ENCODE measurements at places on chromosomes 13 and 19.

- DNase-seq = no peak
Observed at GRCh38 chr13:111344471-111345191, 24.2 kb downstream of the TEX29 start.

DNA sequence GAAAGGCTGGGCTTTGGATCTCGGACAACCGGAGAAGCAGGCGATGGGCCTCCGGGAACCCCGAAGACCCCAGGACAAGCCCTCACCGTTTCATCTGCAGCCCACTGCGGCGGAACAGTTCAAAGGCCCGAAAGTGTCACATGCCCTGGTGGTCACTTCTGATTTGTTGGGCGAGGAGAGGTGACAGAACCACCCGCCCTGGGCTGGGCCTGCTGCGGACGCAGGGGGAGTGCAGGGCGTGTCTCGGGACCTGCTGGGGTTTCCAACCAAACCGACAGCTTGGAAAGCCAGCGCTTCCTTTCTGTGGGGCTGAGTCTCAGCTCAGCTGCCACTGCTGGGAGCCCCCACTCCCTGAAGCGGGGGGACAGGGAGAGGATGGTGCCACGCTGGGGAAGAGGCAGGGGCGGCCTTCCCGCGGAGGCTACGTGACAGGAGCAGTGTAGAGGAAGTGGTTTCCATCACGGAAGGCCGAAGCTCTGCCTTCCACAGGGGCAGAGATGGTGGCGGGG, 22.8 kb upstream of the ZBTB7A start:
- no peak for DNase-seq

GRCh38 chr19:40932008-40932959, 50.3 kb upstream of the CYP2A7 start:
- no peak for DNase-seq

- no peak for DNase-seq
Observed at GRCh38 chr19:14496834-14497227, 904 bp upstream of the GIPC1 start.

- no peak for DNase-seq
Observed at GRCh38 chr19:48964205-48965039, 687 bp upstream of the FTL start.

- no peak for DNase-seq
Observed at GRCh38 chr19:52190487-52191293, 838 bp downstream of the PPP2R1A start.

DNA sequence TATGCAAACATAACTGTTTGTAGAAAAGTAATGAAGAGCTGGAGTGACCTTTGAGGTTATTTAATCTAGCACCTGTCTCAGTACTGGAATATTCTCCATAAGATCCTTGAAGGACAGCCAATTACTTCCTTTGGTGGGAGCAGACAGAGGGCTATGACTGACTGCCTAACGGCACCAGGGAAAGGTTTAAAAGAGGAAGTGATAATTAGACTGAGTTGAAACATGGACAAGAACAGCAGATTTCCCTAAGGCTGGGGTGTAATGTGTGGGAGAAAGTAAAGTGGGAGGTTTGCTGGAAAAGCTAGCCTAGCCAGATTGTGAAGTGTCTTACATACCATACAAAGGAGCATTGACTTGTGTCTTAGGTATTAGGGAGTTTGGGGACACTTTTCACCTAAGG, 191.3 kb upstream of the PCDH9 start:
- no peak for DNase-seq

- no peak for DNase-seq
Observed at GRCh38 chr13:21938636-21939035, 267.8 kb downstream of the FGF9 start.

DNA sequence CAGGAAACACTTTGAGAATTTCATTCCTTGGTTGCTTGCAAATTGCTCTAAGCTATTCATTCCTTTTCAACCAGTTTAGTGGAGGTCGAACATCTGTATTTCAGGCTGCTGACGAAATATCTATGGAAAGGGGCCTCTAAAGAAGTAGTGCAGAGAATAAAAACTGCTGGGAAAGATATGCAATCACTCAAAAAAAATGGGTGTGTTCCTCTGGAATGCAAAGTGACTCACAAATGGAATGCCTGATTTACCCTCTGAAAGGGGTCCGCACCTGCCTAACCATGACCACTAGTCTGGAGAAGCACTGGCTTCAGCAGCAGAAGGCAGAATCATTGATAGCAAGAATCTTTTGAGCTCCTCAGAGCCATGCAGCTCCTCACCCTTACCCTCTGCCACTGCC, 129.4 kb downstream of the PCDH9 start:
- DNase-seq = no peak

- no peak for DNase-seq
Observed at GRCh38 chr19:10820173-10820572, 15.8 kb downstream of the TMED1 start.

DNA sequence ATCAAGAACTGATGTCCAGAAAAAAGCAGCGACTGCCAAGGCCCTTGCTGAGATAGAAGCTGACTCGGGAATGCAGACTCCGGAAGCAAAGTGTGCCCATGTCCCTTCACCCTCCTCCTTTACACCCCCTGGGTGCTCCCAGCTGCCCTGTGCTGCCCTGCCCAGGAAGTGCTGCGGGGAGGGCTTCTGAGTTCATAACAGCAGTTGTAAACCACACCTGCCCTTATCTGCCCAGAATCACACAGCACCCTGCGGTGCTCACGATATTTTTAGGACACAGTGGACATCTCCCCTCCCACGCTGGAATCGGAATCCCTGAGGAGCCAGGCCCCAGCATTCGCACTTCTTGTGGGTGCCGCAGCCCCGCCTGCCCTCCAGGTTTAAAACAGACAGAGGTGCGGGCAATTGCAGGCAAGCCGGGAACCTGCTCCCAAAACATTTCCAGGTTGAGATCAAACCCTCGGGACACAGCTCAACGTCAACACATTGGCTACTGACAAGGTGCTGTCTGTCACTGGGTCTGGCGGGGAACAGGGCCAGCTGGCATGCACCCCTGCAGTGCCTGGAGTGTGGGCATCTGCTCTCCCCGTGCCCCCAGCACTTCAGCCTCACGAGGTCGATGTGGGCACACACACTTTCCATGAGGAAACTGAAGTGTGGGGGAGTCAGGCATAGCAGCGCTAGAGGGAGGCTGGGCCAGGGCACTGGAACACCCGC, 36.8 kb downstream of the RAB20 start:
- no peak for DNase-seq

DNA sequence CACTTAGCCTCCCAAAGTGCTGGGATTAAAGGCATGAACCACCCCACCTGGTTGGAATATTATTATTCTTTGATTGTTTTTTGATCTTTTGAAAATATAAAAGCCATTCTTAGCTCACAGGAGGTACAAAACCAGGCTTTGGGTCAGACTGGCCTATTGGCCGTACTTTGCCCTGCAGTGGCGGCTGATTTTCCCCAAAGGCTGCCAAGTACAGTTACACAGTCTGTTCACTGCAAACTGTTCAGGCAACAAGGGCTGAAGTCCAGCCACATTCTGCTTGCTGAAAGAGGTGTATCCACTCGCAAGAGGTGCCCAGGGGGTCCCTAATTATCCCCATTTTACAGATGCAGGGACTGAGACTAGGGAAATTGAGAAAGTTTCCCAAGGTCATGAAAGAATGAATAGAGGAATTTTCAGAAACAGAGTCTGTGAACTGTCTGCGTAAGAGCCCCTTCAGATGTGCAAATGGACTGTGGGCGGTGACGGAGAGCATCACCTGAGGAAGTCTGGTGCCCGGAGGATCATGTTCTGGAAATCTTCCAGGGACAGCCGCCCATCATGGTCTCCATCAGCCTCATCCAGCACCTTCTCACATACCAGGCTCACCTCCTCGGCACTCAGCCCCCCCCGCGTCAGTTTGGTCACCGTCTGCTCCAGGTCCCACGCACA, 9.0 kb downstream of the CIB3 start:
- no peak for DNase-seq

DNA sequence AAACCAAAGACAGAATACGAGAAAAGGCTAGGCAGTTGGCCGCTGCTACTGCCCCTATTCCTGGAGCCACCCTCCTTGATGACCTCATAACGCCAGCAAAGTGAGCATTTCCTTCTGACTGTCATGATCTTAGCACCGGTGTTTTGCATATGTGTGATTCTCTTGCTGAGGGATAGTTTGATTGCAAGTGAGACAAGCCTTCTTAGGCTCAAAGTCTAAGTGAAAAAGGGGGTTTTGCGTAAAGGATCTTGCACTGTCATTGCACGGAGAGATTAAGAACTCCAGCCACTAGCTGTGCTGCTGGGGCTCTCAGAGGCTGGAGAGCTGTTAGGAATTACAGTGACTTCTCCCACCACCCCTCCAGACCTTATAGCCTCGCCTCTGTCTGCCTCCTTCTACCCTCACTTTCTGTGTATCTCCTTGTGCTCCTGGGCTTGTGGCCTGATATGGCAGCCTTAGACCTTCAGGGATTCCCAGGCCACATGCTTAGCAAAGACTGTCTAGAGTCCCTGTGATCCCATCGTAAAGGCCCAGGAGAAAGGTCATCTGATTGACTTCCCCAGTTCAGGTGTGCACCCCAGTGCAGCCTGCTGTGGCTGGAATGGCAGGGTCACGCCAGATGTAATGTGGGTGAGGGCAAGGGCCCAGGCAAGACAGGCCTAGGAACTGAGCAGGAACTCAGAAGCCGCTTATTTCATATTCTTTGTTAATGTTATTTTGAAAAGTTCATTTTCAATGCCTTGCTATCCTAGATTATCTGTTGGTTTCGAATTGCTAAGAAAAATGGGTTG, 12.6 kb downstream of the GPATCH1 start:
- DNase-seq = no peak

DNA sequence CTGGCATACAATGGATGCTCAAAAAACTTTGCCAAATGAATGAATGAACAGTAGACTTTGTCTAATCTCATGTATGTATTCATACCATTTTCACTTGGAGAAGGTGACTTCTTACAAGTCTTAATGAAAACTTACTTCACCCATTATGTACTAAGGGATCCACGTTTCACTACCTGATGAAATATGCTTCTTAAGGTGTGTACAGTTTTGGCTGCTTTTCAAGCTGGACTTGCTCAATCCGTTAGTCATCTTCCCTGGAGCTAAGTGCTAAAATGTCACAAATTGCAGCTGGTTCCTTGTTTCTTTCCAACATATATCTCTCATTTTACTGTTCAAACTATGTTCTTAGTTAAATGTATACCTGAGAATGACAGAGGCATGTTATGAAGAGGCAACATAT, 4.2 kb upstream of the CCNA1 start:
- no peak for DNase-seq

DNA sequence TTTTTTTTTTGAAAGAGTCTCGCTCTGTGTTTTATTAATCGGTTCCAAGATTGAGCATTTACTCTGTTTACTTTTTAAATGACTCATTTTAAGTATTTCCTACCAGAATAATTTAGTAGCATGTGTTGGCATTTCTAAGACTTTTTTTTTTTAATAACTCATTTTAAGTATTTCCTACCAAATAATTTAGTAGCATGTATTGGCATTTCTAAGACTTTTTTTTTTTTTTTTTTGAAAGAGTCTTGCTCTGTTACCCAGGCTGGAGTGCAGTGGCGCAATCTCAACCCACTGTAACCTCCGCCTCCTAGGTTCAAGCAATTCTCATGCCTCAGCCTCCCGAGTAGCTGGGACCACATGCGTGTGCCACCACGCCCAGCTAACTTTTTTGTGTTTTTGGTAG, 13.1 kb downstream of the SETDB2 start:
- DNase-seq = no peak

- DNase-seq = no peak
Observed at GRCh38 chr19:8413629-8413995, 507 bp downstream of the MARCHF2 start.

GRCh38 chr13:80548915-80549314, 208.0 kb upstream of the SPRY2 start:
- DNase-seq = no peak

DNA sequence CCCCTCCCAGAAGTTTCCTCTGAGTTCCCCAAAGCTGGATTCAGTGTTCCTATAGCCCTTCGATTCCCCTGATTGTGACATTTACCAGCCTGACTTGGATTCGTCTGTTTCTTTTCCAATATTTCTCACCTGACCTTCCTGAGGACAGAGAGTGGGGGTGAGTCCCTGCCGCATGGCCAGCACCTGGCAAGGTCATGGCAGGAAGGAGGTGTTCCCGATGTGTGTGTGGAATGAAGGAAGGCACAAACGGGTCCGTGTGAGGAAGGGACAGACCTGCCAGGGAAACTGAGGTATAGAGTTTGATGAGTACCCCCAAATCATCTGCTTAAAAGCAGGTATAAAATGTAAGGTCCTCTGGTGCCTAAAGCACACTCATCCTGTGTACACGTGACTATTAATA, 3.3 kb downstream of the COL4A1 start:
- no peak for DNase-seq

GRCh38 chr13:41624041-41624440, 166.7 kb downstream of the RGCC start:
- no peak for DNase-seq

- DNase-seq = no peak
Observed at GRCh38 chr13:66359910-66360552, 870.1 kb downstream of the PCDH9 start.

- DNase-seq = no peak
Observed at GRCh38 chr19:4640247-4641000, 1.1 kb downstream of the TNFAIP8L1 start.

GRCh38 chr13:89568746-89569145, 1778.7 kb upstream of the MIR17HG start:
- no peak for DNase-seq

DNA sequence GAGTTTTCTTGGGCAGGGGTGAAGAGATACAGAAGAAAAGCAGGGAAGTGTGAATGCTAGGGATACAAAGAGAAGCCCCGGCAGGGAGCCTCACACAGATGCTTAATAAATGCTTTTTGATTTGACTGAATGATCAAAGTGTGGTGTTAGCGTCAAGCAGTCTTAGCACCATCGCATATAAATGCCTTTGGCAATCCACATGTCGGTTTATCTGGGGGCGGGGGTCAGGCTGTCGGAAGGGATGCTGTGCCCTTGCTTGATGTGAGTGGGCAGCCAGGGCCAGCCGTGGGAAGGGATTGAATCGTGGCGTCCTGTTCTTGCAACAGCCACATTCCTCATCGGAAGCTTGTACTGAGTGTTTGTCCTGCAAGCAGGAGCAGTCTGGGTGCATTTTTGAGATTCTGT, 173.1 kb downstream of the LACC1 start:
- DNase-seq = no peak

DNA sequence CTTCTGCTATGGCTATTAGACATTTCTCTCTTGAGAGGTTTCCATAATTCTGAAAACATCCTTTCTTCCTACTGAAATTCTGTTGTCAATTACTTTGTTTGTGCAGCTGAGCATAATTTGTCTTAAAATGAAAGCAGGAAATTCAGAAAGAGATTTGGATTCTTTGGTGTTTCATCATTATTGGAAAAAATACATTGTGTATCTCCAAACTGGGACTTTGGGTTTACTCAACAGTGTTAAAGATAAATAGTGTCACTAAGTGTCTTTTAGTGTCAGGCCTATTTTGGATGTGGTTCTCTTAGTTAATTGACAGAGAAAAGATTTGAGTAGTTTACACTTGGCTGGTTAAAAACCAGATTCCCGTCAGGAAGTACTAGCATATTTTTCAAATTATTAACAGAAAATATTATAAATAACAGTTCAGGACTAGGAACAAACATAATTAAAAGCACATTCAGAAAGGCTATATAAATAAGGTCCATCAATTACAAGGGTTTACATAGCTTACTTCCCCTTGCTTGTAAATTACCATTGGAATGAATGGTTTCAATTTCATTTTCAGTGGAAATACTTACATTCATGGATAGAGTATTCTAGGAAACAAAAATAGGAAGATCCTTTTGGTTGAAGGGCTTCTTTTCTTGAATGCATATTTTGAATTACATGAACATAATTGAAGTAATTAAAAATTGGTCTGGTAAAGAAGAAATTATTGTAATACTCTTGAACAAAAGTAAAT, 483.1 kb downstream of the GPC6 start:
- no peak for DNase-seq

Data from stimulated activated CD8-positive, alpha-beta memory T cell treated with anti-CD3 and anti-CD28 coated beads, Interleukin-4, amount 100 ng/mL, for 1 hour (primary cell).